Stimulated activated CD4-positive, alpha-beta T cell treated with anti-CD3 and anti-CD28 coated beads, Interleukin-12 subunit alpha, Interleukin-12 subunit beta, amount 100 ng/mL, for 4 hours (primary cell): ENCODE measurements at places on chromosomes 4 and X.
A peak's percentile ranks its signal among the peaks of the same experiment; 100 is the strongest.

GRCh38 chrX:38627683-38628082 lies 66.3 kb downstream of the TSPAN7 start:
- no peak for DNase-seq

GRCh38 chr4:143016171-143016570 lies 168.5 kb upstream of the USP38 start:
- no peak for DNase-seq

- DNase-seq, result no peak
Observed at GRCh38 chrX:69568828-69569227, 47.1 kb upstream of the EDA start.

- DNase-seq, result no peak
Observed at GRCh38 chr4:125390126-125390525, 75.4 kb downstream of the FAT4 start.

GRCh38 chr4:83629945-83630721 lies 94.2 kb downstream of the GPAT3 start:
- no peak for DNase-seq

DNA sequence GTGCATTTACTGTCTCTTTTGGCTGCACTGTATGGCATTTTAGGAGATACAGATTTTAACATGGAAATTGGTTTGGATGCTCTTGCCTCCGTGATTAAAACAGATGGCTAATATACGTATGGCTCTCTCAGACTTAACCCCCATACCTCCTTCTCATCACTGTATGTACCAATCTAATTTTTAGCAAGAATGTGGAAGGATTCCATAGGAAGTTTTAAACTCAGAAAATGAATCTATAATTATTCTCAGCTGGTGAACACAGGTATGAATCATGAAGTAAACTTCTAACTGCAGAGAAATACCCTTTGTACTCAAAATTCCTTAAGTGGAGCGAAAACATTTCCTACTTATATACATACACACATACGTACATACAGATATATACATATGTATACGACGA lies 210.5 kb upstream of the NEIL3 start:
- DNase-seq, result no peak

- no peak for DNase-seq
Observed at GRCh38 chr4:536351-536972, 37.5 kb downstream of the PIGG start.

GRCh38 chr4:137663251-137664045 lies 131.2 kb upstream of the PCDH18 start:
- no peak for DNase-seq

GRCh38 chr4:96073461-96073860 lies 233.6 kb downstream of the PDHA2 start:
- no peak for DNase-seq

- no peak for DNase-seq
Observed at GRCh38 chr4:105495667-105496066, 21.8 kb upstream of the PPA2 start.

DNA sequence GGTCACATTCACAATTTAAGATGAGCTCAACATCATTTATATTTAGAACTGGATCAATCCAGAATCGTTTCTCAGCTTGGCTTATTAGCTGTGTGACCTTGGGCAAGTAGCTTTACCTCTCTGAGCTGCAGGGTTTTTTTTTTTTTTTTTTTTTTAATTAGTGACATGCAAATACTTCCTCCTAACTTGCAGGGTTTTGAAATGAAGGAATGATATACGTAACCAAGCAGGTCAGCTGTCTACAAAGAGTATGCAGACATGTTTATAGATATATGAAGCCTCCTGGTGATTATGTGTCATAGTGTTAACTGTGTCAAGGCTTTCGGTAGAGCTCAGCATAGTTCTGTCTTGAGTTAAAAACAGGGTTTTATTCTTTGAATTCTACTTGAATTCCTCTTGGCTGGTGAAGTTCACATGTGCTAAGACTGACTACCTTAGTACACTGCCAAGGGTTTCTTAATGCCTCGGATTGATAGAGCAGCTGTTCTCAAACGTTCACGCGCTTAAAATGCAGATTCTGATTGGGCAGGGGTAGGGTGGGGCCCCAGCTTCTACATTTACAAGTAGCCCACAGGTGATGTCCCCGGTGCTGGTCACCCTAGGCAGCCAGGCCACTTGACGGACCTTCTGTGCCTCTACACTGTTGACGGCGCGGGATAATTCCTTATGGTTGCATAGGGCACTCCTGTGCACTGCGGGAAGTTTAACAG lies 654 bp upstream of the STS start:
- DNase-seq, result no peak

GRCh38 chr4:88857588-88857987 lies 160.0 kb upstream of the NAP1L5 start:
- no peak for DNase-seq

DNA sequence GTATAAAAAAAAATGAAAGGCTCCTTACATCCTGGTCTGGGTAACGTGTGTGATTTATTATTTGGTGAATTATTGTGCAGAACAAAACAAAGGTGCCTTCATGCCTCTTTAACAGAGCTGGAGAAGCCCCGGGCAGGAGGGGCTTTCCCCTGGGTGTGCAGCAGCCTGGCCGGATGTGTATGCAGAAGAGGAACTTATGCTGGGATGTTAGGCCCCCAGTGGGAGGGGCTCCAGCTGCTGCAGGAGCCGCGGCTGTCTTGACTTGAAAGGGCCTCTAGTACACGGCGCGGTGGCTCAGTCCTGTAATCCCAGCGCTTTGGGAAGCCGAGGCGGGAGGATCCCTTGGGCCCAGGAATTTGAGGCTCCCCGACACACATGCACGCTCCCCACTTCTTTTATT lies 16.0 kb downstream of the CCNQ start:
- DNase-seq, result peak; percentile 44

DNA sequence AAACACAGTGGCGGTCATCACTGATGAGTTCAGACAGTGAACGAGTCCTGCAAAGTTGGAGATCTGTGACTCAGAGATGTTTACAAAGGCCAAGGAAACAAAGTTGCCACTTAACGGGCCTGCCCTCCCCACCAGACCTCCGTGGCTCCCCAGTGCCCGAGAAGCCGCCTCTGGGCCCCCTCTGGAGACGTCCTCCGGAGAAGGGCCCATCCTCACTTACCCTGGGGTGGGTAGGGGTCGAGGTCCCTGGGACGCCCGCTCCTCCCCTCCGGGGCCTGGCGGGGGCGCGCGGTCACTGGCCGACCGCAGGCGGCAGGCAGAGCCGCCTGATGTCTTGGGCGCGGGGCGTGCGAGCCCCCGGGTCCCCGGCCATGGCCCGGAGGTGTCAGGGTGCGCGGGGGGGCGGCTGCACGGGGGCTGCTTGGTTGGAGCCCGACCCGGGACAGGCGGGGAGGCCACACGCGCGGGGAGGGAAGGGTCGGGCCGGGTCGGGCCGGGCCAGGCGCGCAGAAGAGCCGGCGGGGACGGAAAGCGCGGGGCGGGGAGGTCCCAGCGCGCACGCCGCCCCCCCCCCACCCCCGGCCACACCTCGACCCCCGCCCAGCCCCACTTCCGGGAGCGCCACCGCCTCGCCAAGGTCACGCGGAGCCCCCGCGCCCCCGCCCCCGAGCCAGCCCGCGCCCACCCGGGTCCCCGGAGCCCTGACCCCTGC lies 529 bp downstream of the DHRSX start:
- peak; percentile 52 for DNase-seq

DNA sequence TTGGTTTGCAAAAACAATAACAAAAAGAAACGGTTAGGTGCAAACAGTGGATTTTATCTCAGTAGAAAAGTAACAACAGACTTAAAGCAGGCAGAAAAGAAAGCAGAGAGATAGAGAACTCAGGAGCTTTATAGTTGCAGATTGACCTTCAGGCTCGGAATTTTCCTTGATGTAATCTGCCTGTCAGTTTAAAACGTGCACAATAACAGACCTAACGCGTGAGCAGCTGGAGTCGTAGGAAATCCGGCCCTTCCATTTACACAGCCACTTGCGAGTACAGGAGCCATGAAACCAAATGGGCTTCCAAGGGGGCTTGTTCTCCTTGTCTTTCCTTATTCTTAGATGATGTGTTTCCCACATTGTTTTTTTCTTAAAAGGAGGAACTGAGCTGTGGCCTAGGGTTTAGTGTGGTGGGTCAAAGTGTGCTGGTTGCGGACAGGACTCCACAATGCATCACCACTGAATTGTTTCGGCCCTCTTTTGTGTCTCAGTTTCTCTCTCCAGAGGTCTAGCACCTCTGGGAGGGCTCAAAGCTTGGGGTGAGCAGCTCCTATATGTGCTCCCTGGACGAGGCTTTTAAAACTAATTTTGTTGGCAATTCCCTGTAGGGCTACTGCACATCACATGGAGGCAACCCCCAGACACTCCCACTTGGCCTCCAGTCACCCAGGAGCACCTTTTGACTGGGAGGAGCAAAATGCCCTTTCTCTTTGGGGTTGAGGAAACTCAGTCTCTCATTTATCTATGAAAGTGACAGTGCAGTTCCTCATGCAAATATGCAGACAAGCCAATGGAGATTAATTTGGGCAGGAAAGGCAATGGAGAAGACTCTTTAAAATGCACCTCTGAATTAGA lies 13.9 kb upstream of the MPP1 start:
- DNase-seq, result no peak

- peak; percentile 8 for DNase-seq
Observed at GRCh38 chr4:6198768-6199421, 1.5 kb downstream of the JAKMIP1 start.

- no peak for DNase-seq
Observed at GRCh38 chr4:40321574-40322275, 13.4 kb upstream of the CHRNA9 start.

DNA sequence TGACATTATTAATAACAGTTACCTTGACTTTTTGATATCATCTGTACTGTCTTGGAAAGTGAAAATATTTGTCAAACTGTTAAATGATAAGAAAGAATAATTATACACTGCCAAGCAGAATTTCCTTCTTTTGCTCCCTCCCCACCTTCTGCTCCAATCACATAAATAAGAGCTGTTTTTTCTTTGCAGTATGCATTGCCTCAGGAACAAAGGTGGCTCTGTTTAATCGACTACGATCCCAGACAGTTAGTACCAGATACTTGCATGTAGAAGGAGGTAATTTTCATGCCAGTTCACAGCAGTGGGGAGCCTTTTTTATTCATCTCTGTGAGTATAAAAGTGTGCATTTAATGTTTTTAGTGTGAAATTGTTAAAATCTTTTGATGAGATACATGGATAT lies 66.1 kb downstream of the CCKAR start:
- no peak for DNase-seq

- DNase-seq, result no peak
Observed at GRCh38 chr4:23654791-23655190, 235.1 kb downstream of the PPARGC1A start.
